ENCODE measurements at places on chromosomes 7 and 10. TPM values are rescaled to one million over a fixed set of nuclear protein-coding genes. Genes with fewer than 3 reads are reported as not detected.

DNA sequence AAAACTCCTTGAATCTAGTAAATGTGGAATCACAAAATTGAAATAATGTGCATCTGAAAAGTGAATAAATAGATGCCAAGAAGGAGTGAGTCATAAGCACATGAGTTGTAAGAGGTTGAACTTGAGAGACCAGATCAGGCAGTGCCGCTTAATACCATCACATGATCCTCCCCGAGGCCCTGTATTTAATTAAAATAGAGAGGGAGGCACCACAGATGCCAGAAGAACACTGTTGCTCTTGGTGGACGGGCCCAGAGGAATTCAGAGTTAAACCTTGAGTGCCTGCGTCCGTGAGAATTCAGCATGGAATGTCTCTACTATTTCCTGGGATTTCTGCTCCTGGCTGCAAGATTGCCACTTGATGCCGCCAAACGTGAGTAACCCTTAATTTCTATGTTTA lies at the start of gene GPNMB:
Gene GPNMB, plus strand, starts transcription at position 221 of the 400 bp plus-strand sequence. Its CDS starts 83 bp downstream, at position 304.
- DNase-seq: no peak

NOC3L gene
- total RNA-seq: 11.6 TPM

DNA sequence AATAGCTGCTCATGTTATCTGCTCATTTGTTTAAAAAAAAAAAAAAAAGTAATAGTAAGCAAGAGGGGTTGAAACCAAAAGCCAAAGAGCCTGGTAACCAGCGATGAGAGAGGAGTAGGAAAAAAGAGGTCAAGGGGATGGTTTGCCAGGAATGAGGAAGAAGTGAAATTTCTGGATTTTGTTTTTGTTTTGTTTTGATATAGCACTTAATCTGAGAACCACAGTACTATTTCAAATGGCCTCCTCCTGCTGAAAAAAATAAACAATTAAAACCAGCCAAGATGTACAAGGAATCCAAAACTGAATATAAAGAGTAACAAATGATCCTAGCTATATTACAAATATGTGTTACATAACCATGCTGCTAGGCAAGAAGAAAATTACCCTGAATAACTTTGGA lies 213.1 kb downstream of the FGFR2 start:
- no peak for DNase-seq

PTPN20 gene
- not detected for total RNA-seq

GRCh38 chr10:96450529-96451207 lies 63.1 kb downstream of the TLL2 start:
- DNase-seq: peak; percentile 32

GRCh38 chr7:70726951-70727378 lies 405.0 kb upstream of the GALNT17 start:
- DNase-seq: no peak

- no peak for DNase-seq
Measured at GRCh38 chr10:127149501-127150081, 46.8 kb downstream of the INSYN2A start.

All from glutamatergic neuron (in vitro differentiated cells).